ENCODE measurements at places on chromosomes 3 and 15. TPM values are rescaled to one million over a fixed set of nuclear protein-coding genes. Genes with fewer than 3 reads are reported as not detected.
A peak's percentile ranks its signal among the peaks of the same experiment; 100 is the strongest.

DNA sequence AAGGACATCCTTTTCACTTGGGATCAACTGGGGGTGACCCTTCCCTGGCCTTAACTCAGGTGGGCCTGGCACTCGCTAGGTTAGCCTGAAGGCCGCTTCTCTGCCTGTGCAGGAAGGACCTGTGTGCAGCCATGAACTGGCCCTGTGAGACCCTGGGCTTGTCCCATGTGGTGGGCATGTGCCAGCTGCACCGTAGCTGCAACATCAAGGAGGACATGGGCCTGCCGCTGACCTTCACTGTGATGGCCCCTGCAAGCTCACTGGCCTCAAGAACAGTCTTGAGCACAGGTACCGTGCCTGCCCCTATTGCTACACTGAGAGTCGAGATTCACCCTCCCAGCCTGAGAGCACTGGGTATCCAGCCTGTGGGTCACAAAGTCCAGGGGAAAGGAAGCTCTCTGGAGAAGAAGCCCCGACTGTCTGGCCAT lies 43.0 kb downstream of the SAXO2 start:
- no peak for DNase-seq

DNA sequence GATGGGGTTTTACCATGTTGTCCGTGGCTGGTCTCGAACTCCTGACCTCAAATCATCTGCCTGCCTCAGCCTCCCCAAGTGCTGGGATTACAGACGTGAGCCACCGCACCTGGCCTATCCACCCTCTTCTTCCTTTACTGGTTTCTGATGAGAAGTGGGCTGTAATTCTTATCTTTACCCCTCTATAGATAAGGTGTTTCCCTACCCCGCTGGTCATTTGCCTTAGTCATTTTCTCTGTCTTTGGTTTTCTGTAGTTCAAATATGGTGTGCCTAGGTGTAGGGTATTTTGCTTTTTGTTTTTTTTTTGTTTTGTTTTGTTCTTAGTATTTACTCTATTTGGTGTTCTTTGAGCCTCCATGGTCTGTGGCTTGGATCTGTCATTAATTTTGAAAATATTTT lies 41.3 kb downstream of the APBA2 start:
- DNase-seq = no peak

DNA sequence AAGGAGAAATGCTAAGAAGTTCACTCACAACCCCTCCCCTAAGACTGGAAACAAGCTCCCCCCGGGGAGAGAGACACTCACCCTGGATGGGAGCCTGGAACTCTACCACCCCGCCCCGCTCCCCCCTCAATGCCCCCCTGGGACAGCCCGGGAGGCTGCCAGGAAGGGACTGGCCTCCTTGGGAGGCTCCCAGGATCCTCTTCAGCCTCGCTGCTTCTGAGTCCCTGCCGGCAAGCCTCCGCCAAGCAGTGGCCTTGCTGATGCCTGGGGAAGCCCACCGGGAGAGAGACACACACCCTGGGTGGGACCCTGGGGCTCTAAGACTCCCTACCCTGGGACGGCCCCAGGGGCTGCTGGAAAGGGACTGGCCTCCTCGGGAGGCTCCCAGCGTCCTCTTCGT lies 33.4 kb downstream of the CPEB1 start:
- DNase-seq = peak; percentile 33

The KBTBD8 gene
- total RNA-seq = not detected

GRCh38 chr3:189631409-189631808 lies 220 bp downstream of the TP63 start:
- DNase-seq = no peak

GRCh38 chr15:54836052-54836795 lies 360.5 kb downstream of the RSL24D1 start:
- no peak for DNase-seq

DNA sequence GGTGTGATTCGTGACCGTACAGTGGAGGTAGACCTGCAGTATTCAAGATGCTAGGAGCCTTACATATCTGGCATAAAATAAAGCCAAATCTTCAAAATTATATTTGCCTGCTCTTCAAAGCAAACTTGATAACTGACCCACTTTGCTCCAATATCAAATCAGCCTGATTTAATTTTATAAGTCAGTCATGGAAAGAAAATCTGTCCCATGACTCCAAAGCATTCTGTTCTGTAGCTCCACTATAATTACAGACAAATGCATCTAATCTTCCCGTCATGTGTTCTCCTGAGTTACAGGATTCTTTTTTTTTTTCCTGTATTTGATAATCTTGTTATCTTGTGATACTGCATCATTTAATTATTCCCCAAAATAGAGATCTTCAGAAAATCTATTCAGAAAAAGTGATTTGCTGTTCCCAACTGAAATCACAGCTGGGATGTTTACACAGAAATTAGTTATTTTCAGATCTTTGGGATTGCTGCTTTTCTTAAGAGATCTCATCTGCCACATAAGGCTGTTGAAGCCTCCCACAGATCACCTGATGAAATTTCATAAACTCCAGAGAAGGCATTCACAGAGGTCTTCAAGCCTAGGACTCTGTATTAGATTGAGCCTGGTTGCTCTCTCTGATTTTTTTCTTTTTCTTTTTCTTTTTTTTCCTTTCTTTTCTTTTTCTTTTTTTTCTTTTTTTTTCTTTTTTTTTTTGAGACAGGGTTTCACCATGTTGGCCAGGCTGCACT lies 27.2 kb downstream of the TIMP4 start:
- DNase-seq = no peak

- DNase-seq = no peak
Observed at GRCh38 chr15:40053079-40053830, 14.3 kb upstream of the SRP14 start.

GRCh38 chr3:57683286-57683685 lies 9.6 kb downstream of the DENND6A start:
- no peak for DNase-seq

GRCh38 chr3:141089339-141090152 lies 38.4 kb downstream of the SPSB4 start:
- no peak for DNase-seq

DNA sequence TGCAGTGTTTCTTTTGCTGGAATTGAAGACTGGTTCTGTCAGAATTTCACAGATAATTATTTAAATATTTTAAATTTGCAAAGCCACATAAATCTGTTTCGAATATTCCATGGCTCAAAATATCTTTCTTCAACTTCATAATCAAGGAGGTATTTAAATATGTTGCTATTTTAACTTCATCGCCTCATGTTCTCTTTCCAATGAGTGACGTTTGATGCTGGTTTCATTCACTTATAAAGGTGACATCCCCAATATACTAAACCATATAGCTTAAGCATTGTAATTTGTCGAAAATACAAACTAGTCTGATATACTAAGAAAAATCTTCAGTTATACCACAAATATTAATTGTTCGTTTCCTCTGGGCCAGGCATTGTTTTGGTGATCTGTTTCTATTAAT lies 22.5 kb downstream of the MBNL1 start:
- DNase-seq = no peak

DNA sequence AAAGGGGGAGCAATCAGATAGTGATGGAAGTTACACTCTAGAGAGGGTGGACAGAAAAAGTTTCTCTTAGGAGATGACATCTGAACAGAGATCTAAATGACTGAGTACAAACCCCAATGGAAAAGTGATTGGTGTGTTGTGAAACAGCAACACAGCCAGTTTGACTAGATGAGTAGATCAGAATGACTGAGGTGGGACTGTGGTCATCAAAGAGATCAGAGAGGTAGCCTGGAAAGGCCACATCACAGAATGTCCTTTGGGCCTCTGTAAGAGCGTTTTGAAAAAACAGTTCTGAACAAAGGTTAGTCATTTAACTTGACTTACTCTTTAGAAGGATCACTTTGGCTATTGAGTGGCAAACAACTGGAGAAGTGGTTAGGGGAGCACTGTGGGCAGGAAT lies 10.6 kb downstream of the LRRC58 start:
- no peak for DNase-seq

The FANCD2OS gene
- total RNA-seq = not detected

DNA sequence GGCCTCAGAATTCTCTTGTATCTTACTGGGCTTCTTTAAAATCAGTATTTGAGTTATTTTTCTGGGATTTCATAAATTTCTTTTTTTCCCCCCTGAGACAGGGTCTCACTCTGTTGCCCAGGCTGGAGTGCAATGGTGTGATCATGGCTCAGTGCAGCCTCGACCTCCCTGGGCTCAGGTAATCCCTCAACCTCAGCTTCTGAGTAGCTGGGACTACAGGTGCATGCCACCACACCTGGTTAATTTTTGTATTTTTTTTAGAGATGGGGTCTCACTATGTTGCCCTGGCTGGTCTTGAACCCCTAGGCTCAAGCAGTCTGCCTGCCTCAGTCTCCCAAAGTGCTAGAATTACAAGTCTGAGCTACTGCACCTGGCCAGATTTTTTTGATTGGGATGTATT lies 43.5 kb downstream of the NCK1 start:
- no peak for DNase-seq

The SUCNR1 gene
- total RNA-seq = not detected

DNA sequence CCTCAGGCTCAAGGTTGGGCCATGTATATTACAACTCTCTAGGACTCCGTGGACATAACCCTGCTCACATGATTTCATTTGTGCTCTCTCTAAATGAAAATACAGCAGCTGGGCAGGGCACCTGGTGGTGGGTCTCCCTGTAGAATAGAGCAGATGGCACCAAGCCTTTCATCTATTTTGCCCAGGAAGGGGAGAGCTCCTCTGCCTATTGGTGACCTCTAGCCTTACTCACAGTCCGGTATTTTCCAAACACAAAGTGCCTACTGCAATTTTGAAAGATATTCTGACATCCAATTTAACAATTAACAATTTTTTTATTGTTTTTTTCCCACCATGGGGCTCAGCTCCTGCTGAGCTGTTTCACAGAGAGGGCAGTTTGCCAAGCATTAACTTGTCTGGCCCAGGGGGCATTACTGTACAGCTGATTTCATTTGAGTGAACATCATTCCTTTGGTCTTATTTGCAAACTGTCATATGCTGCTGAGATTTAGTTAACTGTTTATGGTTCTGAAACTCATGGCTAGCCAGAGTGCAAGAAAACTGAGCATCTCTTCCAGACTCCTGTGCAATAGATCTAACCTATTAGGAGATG lies 474.0 kb downstream of the EPHB1 start:
- no peak for DNase-seq

DNA sequence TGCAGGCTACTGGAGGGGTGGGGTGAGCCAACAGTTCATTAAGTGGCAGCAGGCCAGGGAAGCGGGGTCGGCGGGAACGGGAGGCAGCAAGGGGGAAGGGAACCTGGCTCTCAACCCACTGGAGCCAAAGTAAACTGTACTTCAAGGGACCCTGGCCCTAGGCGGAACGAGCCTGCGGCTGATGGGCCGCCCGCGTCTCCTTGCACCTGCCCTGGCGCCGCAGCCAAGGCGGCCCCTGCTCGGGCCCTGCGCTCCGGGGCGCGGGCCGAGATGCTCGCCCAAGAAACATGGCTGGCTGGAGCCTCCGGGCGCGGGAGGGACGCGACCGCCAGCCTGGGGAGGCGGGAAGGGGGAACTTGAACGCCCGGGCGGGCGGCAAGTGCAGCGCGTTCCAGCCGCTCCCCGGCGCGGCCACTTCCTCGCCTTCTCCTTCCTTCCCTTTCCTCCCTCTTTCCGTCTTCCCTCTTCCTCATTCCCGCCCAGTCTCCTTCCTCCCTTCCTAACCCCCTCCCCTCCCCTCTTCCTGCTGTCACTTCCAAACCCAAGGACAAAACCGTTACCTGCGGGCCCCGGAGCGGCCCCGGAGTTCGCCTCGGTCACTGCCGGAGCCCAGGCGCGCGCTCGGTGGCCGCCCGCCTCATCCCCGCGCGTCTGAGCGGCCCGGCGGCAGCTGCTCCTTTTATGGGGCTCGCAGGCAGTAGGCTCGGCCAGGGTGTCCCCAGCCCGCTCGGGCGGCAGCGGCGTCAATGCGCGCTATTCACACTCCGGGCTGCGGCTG lies 489.7 kb downstream of the MAGI1 start:
- DNase-seq = peak; percentile 16

The PLA2G4D gene
- 0.07 TPM for total RNA-seq

DNA sequence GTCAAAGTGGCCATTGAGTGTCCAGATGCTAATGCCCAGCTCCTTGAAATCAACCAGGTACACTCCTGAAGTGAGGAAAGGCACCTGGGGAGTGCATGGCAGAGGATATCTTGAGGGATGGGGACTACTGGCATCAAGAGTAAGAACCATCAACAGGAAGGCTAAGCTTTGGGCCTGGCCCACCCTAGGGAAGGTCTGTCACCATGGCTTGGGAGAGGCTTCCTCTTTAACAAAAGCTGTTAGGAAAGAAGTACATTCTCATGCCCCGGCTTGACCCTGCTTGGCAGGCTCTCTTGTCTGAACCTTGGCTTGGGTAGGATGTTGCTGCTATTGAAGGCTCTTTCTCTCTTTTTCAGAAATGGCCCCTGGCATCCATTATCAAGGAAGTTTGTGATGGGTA lies 43.7 kb upstream of the TUBGCP5 start:
- DNase-seq = no peak

DNA sequence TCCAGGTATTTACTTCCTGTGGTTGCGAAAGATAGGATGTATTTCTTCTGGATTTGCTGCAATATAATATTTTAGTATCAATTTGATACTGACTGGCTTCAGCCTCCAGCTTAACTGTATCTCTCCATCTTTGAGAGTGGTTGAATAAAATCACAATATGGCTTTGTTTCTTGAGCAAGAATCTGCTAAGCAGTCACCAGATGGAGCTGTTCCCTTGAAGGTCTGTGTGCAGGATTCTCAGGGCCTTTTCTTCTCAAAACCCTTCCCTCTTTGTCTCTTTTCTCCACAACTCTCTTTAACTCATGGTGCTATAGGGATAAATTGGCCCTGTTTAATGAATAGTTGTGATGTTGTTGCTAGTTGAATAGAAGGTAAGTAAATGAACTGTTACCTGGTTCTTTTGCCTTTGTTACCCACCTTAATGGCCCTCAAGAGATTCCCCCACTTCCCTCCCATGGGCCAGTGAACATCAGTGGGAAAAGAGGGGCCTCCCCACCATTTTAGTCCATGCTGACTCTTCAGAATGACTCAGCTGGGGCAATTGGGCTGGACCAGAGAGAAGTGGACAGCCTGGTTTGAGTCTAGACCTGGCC lies 34.8 kb upstream of the RAB6B start:
- DNase-seq = no peak

- no peak for DNase-seq
Observed at GRCh38 chr3:4945324-4945723, 33.9 kb upstream of the BHLHE40 start.

DNA sequence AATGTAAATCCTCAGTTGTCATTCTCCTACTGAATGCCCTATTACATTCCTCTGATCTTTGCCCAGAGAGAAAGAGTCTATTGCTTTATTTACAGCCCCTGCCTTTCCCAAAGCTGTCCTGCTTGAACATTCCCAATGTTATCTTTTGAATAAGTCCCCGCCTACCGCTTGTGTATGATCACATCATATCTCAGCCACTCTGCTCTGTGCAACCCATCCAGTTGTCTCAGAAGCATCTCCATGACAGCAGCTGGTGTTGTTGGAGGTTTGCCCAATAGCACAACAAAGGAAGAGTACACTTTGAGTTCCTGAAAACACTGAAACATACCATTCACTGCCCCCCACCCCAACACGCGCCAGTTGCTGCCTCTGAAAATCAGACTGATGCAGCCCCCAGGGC lies 22.0 kb upstream of the FAM3D start:
- no peak for DNase-seq

The XYLB gene
- total RNA-seq = 7.9 TPM

The NANOGP8 gene
- not detected for total RNA-seq

GRCh38 chr15:98875309-98875708 lies 132.3 kb downstream of the PGPEP1L start:
- no peak for DNase-seq
